ENCODE measurements at places on chromosomes 4 and X.

DNA sequence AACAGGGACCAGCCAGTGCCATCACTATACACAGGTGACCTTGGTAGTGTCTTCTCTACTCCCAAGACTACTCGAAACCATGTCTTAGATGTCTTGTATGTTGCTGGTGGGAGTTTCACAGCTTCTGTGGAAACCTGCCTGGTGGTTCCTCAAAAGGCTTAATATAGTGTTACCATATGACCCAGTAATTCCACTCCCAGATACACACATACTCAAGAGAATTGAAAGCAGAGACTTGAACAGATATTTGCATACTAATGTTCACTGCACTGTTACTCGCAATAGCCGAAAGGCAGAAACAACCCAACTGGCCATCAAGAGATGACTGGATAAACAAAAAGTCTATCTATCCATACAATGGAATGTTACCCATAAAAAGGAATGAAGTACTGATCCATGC is 3.1 kb downstream of the TFDP3 start:
- DNase-seq, result no peak

GRCh38 chr4:38442073-38442788 is 221.8 kb upstream of the KLF3 start:
- DNase-seq, result no peak

- peak; percentile 18 for DNase-seq
Measured at GRCh38 chr4:185127021-185127925, 15.8 kb upstream of the SLC25A4 start.

DNA sequence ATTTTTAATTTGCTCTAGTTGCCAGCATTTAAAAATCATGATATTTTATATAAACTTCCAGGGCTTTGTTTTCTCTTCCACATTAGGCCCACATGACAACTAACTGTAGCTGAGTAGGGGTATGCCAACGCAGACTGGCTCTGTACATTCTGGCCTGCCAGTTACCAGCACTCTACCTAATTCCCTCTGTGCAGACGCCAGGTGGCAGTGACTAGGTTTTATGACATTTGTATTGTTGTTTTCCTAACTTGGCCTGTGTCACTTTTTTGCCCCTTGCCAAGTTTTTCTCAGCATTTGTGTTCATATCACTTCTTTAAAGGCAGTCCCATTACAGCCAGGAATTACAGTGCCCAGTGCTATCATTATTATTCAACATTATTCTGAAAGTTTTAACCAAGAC is 347.5 kb downstream of the NKX6-1 start:
- no peak for DNase-seq

DNA sequence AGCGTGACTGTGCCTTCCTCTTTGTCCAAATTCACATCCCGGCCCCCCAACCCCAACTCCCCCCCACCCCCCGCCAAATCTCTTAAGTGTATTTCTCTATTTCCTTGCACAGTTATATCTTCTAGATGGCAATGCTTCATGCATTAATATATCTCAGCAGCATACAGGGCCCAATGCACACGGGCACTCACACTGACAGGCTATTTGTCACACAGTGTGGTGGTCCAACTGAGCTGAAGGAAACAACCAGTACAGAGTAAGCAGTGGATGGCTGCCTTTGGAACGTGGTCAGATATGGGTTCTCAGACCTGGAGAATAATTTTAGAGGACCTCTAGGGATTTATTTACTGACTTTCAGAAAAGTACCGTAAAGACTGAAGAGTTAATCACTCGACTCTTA is 681 bp downstream of the EXOC1 start:
- peak; percentile 9 for DNase-seq

DNA sequence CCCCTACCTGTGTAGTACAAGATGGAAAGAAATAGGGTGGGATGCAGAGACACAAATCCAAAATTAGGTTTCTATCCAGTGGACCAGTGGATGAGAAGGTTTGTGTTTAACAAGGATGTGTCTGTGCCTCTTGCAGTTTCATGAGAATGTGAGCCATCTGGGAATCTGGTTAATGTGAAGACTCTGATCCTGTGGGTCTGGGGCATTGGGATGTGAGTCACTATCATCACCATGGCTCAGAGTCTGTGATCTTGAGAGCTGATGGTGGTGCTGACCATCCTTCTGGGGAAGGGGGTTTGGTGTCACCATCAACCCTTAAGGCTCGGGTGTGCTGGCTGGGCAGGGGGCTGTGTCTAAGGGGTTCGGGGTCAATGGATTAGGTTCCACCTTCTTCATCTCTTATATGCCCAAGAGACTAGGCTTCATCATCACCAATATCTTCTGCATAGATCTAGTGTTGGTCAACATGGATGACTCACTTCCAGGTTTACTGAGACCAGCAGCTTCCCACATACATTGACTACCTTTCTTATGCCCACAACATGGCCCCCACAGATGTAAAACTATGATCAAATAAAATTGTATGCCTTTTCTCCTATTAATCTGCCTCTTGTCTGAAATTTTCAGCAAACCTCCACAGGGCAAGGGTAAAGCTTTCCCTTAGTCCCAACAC is 65.7 kb upstream of the MID1 start:
- DNase-seq, result no peak

DNA sequence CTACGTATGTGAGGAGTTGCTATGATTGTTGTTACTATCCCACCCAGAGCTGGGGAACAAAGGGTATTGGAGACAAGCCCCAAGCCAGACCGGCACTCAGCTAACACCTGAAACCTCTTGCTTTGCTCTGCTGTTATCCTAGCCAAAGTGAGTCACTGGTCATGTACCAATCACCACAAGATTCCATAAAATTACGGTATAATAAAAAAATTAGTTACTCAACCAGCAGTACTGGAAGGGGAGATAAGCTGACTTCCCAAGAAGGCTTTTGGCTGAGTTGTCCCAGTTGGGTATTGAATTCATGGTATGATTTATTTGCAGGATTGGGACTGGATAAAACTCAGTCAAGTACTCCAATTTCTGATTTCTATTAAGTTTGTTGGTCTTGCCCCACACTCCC is 5.3 kb downstream of the EDA2R start:
- no peak for DNase-seq

DNA sequence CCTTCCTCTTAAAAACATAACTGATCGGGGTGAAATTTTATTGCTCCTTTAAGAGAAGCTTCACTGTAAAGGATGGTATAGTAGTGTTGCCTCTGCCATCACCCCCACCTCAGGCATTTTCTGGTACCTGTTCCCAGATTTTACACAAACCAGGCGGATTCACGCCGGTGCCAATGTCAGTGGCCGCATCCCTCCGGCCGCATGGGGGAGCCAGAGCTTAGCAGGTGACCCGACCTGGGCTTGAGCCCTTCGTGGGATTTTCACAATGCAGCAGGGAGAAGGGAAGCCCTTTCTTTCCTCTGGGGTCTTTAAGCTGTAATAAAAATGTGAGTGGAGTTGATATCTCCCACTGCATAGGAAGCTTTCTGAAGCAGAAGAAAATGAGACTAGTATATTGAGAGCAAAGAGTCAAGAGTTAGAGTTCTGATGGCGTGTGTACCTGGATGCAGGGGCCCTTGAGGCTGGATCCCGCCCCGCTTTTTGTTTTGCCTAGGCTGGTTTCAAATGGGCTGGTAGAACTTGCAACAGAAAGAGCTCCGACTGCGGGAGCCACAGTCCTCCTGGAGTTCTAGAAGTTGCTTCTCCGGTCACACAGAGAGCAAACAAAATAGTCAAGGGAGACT is 59.4 kb downstream of the POLR2B start:
- peak; percentile 69 for DNase-seq

DNA sequence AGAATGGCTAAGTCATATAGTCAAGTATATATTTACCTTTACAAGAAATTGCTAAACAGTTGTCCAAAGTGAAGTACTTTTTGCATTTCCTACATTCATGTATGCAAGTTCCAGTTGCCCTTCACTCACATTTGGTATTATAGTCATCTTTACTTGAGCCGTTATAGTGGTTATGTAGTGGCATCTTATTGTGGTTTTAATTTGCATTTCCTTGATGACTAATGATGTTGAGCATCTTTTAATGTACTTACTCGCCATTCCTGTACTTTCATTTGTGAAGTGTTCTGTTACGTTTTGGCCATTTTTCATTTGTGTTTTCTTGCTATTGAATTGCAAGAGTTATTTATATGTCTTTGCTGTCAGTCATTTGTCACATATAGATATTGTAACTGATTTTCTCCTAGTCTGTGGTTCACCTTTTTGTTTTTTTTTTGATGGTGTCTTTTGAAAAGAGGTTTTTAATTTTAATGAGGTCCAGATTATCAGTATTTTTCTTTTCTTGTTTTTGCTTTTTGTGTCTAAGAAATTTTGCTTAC is 27.6 kb downstream of the ARFIP1 start:
- DNase-seq, result no peak

GRCh38 chr4:16192631-16193518 is 33.4 kb downstream of the TAPT1 start:
- DNase-seq, result no peak

DNA sequence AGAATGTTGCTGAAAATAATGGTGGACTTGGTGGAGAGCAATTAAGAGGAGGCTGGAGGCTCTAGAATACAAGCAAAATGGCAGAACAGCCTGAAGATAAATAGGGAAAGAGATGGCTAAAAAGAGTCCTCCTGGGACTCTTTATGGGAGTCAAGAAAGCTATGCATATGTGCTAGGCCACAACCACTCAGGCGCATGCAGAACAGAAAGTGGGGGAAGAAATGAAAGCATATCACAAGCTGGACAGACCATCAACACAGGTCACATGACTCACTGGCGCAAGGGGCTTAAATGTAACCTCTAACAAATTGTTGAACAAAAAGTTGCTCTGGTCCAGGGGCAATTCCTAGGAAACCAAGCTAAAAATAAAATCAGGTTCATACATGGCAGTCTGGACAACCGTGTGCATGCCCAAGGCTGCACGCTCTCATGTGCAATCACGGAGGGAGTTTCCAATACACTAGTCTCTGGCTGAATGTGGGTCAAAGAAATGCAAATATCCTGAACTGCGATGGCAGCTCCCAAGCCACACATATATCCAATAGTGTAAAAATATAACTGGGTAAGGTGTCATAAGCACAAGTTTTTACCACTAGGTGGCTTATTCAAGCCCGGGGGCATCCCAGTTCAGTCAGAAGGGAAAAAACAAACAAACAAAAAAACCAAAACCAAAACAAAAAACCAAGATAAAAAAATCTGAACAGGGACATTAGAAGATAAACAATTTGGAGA is 45.4 kb downstream of the ZNF711 start:
- no peak for DNase-seq

GRCh38 chr4:186249785-186250754 is 15.9 kb upstream of the F11 start:
- no peak for DNase-seq

DNA sequence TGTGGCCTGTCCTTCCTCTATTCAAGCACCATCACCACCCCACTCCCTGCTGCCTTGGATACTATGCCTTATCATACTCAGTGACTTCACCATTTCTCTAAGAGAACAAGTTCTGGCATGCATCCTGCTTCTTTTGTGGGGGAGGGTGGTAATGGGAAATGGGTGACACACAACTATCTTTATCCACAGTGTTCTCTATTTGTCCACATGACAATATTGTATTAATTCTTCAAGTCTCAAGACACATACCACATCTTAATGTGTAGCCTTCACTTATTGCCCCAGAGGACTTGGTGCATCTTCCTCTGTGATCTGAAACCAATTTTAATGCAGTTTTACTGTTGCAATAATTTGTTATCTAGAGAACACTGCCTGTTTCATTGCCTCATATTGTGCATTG is 29.3 kb upstream of the UGT2B7 start:
- no peak for DNase-seq

- DNase-seq, result no peak
Measured at GRCh38 chr4:94741304-94741703, 16.5 kb upstream of the BMPR1B start.

GRCh38 chr4:72326692-72327632 is 242.1 kb downstream of the ADAMTS3 start:
- DNase-seq, result peak; percentile 21

GRCh38 chrX:127726227-127726626 is 326.0 kb downstream of the ACTRT1 start:
- no peak for DNase-seq

DNA sequence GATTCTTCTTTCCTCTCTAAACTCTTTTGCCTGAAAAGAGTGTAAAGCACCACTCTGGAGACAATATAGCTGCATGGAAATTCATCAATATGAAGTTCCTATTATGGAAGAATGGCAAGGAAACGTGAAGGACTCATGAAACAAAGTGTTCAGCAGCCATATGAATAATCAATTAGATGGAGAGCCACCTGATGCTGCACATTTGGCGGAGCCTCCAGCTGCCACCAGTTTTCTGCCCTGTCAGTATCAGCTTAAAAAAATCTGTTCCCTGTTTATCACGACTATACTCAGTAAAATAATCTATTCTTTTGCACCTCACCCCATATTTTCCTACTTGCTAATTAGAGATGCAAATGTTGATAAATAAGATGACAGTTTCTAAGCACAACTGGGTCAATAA is 276.0 kb downstream of the UNC5C start:
- DNase-seq, result no peak

DNA sequence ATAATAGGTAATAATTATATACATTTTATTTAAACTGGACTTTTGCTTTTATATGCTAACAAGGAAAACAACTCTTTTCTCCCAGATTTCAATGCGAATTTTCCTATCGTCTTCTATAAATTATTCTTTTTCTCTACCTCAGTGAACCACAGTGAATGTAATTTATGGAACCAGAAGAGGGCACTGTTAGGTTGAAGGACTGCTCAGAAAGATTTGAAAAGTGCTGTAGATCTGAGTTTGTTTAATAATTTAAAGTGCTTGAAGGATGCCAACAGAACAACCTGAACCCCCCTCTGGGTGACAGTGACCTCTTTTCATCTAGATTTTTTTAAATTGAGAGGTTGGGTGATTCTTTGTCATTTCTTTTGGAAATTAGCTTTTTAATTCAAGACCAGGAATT is 54.9 kb downstream of the PHOX2B start:
- DNase-seq, result peak; percentile 41

- DNase-seq, result no peak
Measured at GRCh38 chrX:153408871-153409351, 2.4 kb upstream of the ZFP92 start.

GRCh38 chrX:39491548-39492297 is 606.0 kb downstream of the BCOR start:
- peak; percentile 51 for DNase-seq
